ENCODE measurements at places on chromosomes 12 and 14.

- DNase-seq: no peak
Observed at GRCh38 chr12:123433615-123434014, 2.9 kb downstream of the RILPL2 start.

DNA sequence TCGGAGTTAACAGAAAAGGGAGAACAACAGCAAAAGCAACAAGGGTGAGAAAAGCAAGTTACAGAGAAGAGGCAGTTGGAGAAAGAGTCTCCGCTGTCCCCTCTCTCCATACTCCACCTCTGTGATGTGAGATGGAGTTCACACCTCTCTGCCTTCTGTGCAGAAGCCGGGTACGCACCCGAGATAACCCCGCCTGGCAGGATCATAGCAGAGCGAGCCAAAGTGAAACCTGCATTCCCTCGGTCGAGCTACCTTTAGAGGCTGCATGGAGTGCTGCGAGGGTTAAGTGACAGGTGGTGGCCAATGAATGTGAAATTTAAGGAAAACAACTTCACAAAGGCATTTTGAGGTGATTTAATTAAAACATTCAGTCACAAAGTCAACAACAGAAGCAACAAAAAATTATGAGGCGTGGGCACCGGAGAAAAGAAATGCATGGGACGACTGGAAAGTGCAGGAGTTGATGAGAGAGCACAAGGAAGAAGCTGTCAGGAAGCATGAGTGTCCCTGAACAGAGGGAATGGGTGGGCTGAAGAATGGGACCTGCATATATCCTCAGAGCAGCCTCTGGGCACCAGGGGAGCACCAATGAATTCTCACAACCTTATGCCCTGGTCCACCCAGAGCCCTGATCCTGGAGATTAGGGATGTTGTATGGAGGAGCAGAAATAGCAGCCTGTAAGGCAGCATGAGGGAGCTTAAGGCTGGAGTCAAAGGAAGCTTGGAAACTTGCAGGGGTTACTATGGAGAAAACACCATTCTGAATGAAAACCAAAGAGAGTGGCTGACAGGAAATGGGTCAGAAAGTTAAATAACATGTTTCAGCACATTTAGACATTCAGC is 208.3 kb downstream of the EMP1 start:
- no peak for DNase-seq

- DNase-seq: no peak
Observed at GRCh38 chr14:95547272-95547625, 12.4 kb downstream of the GLRX5 start.

- no peak for DNase-seq
Observed at GRCh38 chr14:44700694-44701093, 193.6 kb upstream of the FSCB start.

GRCh38 chr12:91722072-91722471 is 423.6 kb downstream of the BTG1 start:
- DNase-seq: no peak

- no peak for DNase-seq
Observed at GRCh38 chr12:29546000-29546399, 48.5 kb upstream of the OVCH1 start.

- no peak for DNase-seq
Observed at GRCh38 chr14:92397150-92397952, 74.4 kb downstream of the SLC24A4 start.

DNA sequence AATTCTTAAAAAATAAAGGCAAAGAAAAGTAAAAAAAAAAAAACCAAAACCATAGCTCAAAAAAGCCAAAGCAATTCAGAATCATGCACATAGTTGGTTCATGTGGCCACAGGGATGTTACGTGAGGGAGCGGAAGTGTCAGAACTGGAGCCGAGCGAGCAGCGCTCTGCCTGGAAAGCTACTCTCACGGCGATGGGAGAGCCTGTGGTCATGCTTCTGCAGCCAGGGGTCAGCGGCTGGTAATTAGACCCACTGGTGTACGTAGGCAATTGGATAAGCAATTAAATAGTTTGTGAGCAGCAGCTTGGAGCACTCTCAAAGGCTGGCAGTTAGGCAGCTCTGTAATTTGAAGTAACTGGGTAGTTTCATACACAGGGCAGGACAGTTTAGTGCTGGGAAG is 58.1 kb downstream of the TRHDE start:
- no peak for DNase-seq

- no peak for DNase-seq
Observed at GRCh38 chr12:91935296-91935695, 210.3 kb downstream of the BTG1 start.

GRCh38 chr12:1642513-1642912 is 13.5 kb downstream of the WNT5B start:
- no peak for DNase-seq

- no peak for DNase-seq
Observed at GRCh38 chr12:129681830-129682229, 222.0 kb downstream of the TMEM132D start.

- no peak for DNase-seq
Observed at GRCh38 chr12:43964961-43965360, 129.1 kb downstream of the TMEM117 start.

DNA sequence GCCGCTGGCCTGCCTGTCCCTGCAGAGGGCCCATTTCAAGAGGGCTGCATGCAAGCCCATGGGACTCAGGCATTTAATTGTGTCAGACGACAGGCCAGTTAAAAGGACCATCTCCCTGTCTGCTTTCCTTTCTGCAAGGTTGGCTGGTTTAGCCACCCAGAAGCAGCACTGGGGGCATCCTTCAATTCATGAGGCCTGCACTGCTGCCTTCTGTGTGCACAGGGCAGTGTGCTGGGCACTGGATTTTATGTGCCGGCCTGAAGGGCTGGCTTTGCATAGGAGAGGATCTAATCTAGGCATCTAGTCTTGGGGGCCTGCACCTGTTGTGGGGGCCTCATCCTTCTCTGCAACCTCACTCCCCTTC is 114.1 kb upstream of the FKBP4 start:
- DNase-seq: no peak

DNA sequence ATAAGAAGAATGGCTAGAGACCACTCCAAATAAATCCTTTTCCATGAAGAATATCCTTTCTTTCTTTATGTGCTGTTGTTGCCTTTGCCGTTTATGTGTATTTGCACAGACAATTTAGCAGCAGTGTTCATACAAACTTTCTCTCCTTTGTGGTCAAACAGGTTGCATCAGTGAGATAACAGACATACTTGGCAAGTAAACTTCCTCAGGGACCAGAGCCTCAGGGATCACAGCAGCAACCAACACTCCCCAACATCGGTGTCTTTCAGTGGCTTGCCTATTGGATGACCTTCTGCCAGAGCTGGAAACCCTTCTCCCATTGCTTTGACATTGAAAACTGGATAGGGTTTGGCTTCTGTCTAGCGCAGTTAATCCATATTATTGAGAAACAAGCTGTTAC is 252.2 kb downstream of the BTG1 start:
- DNase-seq: no peak

DNA sequence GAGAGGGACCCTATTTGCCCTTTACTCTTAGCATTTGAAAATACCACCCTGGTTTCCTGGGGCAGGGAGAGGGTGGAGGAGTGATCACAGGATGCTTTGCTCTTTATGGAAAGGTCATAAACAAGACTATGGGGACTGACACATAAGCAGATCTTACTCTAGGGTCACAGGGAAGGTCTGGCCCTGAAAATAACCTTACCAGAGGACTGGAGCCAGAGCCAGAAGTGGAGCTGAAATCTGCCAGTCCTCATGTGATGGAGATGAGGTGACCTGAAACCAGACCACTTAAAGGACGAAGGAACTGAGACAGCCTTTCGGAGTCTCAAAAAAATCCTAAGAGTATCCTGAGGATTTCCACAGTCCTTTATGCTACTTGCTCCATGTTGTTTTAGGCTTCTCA is 12.4 kb downstream of the PFKM start:
- no peak for DNase-seq

GRCh38 chr14:28830115-28830534 is 63.5 kb downstream of the FOXG1 start:
- no peak for DNase-seq

- DNase-seq: no peak
Observed at GRCh38 chr14:73269729-73270531, 32.6 kb downstream of the PAPLN start.

- DNase-seq: no peak
Observed at GRCh38 chr12:46908936-46909635, 83.3 kb upstream of the SLC38A4 start.

- no peak for DNase-seq
Observed at GRCh38 chr12:69671597-69671996, 27.5 kb downstream of the BEST3 start.

DNA sequence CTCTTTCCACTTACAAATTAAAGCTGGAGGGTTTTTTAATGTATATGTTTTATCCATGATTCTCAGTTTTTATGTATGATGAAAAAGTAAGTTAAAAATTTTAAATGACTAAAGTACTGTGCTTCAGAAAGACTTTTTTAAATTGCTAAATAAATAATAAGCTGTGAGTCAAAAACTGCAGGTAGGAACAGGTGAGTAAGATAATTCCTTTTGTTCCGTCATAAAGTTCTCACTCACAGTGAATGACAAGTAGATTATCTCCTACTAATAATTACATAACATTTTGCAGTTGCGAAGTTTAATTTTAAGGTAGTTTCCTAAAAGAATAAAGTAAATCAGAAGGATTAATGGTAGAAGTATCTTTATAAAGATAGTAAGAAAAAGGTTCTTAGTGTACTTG is 78.0 kb downstream of the PRKCH start:
- DNase-seq: no peak

DNA sequence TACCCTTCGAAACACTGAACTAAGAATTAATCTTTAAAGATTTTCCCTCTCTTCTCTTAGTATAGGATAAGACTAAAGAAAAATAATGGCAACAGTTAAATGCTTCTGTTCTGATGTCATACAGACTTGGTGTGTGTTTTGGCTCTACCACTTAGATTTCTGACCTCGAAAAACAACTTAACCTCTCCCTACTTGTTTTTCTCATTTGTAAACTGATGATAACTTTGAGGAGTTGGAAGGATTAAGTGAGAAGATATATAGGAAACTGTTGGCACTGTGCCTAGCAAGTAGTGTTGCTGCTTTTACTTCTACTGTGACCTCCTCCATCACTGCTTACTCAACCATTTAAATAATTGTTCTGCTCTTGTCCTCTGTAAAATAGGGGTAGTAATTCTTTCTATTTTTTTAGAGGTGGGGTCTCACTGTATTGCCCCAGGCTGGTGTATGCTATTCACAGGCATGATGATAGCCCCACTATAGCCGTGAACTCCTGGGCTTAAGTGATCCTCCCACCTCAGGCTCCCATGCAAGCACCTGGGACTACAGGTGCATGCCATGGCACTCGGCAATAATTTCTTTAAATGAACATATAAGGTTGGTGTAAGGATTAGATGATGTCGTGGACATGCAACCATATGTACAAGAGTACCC is 22.4 kb downstream of the PALS1 start:
- no peak for DNase-seq

- DNase-seq: no peak
Observed at GRCh38 chr12:49298160-49298559, 3.2 kb downstream of the PRPH start.

DNA sequence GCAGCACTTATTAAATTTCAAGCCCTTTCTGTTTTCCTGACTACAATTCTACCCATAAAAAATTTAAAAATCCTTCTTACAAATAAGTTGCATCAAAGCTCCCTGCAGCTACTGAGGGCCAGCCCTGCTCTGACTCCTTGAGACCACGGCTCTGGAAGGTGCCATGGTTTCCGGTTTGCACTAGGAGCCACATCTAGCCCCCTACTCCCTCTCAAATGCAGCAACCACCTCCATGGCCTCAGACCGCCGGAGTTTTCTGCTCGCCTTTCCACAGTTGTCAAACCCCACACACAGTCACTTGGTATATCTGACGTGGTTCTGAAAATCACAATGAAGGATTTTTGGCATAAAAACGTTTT is 30.1 kb downstream of the P2RX4 start:
- no peak for DNase-seq

GRCh38 chr12:127304751-127305725 is 961.9 kb upstream of the TMEM132C start:
- no peak for DNase-seq

GRCh38 chr12:26935636-26936378 is 2.0 kb downstream of the INTS13 start:
- DNase-seq: no peak

DNA sequence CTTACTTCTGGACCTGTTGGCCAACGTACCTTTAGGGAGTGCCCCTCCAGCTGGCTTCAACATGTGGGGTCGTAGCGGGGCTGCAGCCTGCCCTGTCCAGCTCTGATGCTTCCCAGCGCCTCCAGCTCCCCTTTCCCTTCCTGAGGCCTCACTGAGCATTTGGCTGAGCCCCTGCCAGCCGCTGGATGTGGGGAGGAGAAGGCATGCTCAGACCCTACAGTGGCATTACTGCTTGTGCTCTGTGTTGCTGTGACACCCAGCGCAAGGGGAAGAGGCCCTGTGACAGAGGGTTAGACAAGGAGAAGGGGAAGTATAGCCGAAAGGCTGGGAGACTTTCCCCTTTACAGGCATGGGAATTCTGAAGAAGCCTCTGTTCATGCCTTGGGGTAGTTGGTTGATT is 145.9 kb downstream of the PRKCH start:
- no peak for DNase-seq

DNA sequence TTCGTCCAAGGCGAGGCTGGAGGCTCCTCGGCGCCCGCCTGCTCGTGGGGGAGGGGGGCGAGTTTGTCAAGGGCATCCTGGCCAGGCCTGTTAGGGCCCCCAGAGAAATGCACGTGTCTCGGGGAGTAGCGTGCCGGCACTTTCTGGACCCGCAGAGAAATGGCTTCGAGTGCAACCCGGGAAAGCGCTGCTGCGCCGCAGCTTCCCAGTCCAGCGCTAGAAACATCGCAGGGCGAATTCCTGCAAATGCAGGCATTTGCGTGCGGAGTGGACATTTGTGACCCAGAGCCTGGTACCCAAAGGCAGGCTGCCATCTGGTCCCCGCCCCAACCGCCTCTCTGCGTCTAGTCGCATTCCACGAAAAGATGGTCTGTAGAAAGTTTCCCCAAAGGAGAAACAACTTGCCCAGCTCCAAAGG is 756 bp downstream of the LGR5 start:
- no peak for DNase-seq

DNA sequence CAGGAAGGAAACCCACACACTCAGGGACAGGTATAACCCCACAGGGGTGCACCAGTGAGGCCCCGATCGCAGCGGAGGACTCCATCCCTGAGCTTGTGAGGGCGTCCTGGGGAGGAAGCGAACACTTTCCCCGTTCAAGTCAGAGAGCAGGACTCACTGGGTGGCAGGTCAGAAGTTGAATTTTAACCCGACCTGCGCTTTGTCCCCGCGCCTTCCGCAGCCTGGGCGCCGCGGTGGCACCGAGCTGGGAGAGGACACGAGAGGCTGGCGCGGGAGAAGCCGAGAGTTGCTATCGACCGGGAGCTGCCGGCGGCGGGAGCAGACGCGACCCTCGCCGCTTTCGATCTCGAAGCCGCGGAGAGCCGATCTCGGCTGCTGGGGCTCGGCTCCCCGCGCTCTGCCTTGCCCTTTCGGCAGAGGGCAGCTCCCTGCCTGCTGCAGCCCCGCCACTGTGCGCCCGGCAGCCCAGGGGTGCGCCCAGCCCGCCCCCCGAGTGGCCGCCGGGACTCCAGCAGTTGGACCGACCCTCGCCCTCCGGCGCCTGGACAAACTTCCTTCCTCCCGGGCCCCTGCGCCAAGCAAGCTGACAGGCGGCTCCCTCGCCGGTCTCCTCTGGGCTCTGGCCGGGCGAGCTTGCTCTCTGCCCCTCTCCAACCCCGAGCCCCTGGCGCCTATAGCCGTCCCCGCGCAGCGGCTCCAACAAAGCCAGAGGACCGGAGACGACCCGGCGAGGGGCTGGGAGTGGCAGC is 918 bp downstream of the LIN7A start:
- no peak for DNase-seq
